KBM-7 (cell line): ENCODE measurements at places on chromosomes 2 and 18.

DNA sequence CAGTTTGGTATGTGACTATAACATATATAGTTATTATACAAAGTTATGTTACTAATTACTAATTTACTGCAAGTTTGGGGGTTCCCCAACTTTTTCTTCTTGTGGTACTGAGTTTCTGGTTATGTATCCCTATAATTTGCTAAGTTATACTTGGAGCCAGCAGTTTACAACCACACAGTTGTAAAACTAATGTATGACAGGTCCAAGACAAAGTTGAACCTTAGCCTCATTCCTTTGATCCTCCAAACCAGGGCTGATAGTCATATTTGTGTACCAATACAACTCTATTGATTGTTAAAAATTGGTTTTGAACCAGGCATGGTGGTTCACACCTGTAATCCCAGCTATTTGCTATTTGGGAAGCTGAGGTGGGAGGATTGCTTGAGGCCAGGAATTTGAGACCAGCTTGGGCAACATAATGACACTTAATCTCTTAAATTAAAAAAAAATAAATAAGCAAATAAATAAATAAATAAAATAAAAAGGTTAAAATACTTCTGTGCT, 24.3 kb downstream of the RELCH start:
- DNase-seq, result no peak

GRCh38 chr18:26792661-26793060, 72.8 kb downstream of the AQP4 start:
- DNase-seq, result no peak

GRCh38 chr18:57660961-57661360, 39.3 kb upstream of the NARS1 start:
- peak; percentile 41 for DNase-seq

GRCh38 chr2:11709293-11709692, 37.1 kb upstream of the LPIN1 start:
- DNase-seq, result no peak

- no peak for DNase-seq
These were observed 93.2 kb downstream of the ADD2 start for GRCh38 chr2:70674636-70675430.

- DNase-seq, result peak; percentile 38
These were observed 48.3 kb upstream of the ACAA2 start for GRCh38 chr18:49861659-49862058.

DNA sequence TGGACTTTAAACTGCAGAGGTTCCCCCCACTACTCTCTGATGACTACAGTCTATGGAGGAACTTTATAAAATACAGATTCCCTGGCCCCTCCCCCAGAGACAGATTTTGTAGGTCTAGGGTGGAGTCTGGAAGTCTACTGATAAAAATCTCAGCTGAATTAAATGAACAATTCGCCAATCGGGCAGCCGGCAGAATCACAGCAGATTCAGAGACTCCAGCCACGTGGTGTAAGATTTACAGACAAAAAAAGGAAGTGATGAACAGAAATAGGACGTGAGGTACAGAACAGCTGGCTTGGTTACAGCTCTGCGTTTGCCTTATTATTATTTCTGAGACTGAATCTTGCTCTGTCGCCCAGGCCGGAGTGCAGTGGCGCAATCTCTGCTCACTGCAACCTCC, 21.4 kb upstream of the MTA3 start:
- DNase-seq, result peak; percentile 77

DNA sequence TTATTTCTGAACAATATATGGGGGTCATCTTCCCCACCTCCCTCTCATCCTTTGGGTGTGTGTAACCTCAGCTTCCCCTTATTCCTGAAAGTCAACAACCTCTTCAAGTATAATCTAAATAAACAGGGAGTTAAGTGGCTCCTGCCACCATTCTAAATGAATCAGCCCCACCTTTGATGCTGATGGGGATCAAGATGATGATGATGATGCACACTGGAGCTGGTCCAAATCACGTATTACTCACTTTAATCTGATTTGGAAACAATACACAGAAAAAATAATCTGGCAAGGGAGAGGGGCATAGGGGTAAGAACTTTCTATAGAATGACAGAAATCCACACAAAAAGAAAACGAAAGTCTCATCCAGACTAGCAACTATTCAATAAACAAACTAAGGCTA, 7.1 kb downstream of the ACVR1 start:
- DNase-seq, result no peak
